ENCODE measurements at places on chromosomes 11 and 22.
A peak's percentile ranks its signal among the peaks of the same experiment; 100 is the strongest.

DNA sequence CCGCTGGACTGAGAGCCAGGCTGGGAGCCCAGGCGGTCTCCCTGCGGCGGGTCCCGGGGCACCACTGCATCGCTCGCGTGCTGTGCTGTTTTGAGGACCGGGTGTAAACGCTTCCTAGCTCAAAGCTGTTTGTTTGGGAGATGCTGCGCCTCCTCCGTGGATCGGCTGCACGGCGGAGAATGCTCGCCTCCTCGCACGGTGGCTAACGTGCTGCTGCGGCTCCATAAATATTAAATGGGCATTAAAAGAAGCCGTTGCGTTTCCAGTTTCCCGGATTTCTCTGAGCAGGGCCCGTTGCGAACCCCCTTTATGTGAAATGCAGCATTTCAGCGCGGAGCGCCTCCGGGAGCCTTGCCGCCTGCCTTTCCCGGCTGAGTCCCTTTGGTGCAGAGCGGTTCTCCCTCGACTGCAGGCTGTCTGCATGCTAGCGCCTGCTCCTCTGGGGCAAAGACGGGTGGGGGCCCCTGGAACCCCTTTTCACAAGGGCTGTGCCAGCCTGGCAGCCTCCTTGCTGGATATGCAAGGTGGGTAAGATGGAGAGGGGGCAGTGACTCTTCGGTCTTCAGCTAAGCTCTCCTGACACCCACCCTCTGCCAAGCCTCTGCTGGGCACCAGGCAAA lies 9.3 kb downstream of the MPPED1 start:
- DNase-seq = no peak

DNA sequence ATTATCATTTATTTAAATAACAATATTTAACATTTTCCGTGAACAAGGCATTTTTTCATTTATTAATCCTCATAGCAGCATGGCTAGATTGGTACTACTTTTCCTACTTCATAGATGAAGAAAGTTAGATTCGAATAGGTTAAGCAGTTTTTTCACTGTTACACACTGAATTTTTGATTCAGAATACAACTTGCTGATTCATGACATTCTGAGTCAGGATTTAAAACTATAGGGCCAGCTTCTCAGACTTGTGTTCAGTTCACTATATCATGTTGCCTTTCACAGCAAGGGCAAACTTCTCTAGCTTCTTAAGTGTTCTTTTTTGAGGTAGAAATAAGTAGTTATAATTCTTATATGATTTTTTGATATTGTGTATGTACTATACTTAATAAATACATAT lies 31.5 kb downstream of the CYP2R1 start:
- no peak for DNase-seq

- no peak for DNase-seq
Observed at GRCh38 chr11:20873054-20873453, 203.7 kb downstream of the NELL1 start.

DNA sequence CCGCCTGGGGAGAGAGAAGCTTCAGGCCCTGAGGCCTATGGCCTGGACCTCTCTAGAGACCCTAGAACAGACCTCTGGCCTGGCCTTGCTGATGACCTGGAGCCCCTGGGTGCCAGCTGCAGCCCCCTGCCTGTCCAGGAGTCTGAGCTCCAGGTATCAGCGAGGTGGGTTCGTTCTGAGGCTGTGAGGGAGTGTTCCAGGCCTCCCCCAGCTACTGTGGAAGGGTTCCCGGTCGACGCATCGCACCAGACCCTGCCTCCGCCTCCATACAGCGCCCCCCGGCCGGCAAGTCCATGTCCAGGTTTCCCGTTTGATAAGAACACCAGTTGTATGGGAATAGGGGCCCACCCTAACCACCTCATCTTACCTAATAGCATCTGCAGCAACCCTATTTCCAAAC lies 111.1 kb downstream of the KCNQ1 start:
- no peak for DNase-seq

DNA sequence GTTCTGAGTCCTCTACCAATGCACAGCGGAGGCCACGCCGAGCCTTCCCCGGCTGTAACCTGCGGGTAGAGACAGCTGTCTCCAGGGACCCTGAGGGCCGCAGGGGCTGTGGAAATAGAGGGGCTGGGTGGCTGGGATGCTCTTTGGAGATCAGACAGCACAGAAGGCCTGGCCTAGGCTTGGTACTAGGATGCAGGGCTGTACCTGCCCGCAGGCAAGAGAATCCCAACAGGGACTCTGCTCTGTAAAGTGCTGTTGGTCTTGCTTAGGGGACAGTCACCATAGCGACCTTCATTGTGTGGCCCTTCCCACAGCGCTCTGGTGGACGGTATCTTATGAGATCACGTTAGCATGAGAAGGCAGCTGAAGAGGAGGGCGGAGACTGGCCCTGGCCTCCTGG lies 11.3 kb upstream of the KCNJ5 start:
- no peak for DNase-seq

DNA sequence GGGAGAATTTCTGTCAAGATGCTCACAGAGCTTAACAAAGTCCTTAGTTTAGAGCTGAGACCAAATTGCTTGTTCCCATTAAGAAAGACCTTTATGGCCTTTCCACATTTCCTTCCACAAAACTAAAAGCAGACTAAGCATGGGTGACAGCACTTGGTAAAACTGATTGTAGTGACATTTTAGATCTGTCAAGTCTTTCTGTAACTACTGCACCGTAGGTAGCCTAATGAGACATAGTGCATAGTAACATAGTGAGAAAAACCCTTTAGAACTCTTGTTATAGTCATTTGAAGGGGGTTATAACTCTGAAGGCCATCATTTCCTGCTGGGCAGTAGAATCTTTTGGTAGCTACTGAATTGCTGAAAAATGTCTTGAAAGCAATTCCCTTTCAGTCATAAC lies 990.9 kb upstream of the CNTN5 start:
- DNase-seq = no peak

DNA sequence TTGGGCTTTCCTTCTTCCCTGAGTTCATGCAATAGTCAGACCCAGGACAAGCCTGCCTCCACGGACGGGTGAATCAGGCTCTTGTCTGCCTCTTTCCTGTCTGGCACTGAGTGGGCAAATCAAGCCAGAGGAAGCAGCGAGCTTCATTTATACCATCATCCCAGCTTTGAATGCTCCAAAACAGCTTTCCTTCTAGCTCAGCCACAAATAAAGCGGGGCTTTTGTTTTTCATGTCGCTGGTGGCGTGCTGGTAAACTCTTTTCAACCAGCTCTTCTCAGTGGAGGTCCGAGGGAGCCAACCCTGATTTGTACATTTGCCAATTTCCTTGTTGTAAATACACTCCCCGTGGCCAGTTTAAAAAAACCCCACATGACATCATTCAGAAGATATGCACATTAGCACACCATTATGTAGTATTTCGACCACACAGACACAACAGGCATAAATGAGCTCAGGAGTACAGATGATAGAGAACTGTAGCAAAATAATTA lies 8.6 kb downstream of the C11orf91 start:
- DNase-seq = peak; percentile 89

GRCh38 chr11:93547773-93548172 lies 4.6 kb upstream of the SMCO4 start:
- DNase-seq = no peak

GRCh38 chr11:116439361-116439677 lies 333.5 kb downstream of the BUD13 start:
- DNase-seq = no peak

GRCh38 chr11:83127310-83127637 lies 29.7 kb upstream of the PCF11 start:
- no peak for DNase-seq

- DNase-seq = no peak
Observed at GRCh38 chr11:104581246-104581980, 316.8 kb downstream of the CASP12 start.

- no peak for DNase-seq
Observed at GRCh38 chr11:2754008-2754407, 54.2 kb upstream of the KCNQ1OT1 start.

DNA sequence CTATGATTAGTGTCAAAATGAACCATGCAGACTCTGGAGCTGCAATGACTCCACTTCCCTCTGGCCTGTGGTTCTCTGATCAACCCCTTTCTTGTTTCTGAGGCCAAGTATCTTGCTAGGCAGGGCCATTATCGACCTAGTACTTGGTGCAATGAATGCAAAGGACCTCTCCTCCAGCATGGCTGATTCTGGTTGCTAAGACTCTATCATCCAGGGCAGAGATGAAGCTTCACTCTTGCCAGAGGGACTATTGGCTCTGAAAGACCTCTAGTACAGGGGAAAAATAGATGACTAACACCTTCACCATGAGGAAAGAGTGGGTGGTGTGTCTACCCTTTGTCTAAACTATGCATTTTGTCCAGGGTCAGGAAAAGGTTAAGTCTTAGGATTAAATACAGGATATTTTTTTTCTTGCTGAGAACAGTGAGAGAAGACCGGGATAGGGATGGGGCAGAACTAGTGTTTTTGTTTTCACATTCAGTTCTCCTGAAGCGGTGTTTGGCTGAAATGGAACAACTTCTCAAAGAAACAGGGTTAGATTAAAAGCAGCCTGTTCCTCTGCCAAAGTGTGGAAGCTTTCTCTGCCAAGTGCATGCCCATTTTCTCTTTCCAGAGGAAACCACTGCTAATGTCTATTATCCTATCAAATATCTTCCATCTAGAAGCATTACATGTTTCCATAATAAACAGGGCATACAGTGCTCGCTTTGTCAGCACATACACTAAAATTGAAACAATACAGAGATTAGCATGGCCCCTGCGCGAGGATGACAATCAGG lies 5.0 kb upstream of the MTFP1 start:
- DNase-seq = no peak

DNA sequence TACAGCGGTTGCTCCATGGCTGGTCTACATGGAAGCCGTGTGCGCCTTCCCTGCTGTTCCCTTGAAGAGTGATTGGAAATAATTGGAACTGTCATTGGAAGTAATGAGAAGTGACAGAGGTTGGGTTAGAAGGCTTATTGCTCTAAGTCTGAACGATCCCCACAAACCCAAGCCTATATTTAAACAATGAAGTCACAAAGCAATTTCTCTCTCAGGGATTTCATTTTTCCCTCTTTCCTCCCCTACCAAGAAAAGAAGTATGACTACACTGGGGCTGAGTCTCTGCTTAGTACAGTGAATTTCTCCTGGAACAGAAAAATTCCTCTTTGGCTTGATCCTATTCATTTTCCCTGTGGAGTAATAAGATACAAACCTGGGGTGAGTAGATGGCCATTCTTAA lies 7.8 kb downstream of the CLMP start:
- DNase-seq = no peak

DNA sequence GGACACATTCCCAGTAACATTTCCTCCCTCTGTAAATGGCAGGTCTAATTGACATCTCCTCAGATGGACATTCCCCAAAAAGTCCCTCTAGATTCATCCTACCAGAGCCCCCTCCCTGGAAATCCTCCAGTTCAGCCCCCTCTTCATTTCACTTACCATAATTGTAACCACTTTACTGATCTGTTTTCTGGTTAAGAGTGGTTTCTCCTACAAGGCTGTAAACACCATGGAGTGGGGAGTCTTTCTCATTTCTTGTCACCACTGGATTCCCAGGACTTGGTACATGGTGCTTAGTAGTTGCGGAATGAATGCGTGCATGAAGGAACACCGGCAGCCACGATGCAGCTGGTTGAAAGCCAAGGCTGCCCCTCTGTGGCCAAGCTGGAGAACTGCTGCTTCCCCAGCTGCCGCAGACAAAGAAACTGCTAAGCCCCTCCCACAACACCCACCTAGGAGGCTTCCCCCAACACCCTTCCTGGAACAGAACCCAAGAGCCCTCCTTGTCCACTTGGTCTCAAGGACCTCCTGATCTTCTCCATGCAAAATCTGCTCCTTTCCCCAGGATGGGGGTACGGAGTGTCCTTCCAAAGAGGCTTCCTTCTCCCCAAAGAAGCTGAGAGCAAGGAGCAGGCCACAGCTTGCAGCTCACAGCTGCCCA lies 18.6 kb upstream of the SCARF2 start:
- DNase-seq = peak; percentile 70

DNA sequence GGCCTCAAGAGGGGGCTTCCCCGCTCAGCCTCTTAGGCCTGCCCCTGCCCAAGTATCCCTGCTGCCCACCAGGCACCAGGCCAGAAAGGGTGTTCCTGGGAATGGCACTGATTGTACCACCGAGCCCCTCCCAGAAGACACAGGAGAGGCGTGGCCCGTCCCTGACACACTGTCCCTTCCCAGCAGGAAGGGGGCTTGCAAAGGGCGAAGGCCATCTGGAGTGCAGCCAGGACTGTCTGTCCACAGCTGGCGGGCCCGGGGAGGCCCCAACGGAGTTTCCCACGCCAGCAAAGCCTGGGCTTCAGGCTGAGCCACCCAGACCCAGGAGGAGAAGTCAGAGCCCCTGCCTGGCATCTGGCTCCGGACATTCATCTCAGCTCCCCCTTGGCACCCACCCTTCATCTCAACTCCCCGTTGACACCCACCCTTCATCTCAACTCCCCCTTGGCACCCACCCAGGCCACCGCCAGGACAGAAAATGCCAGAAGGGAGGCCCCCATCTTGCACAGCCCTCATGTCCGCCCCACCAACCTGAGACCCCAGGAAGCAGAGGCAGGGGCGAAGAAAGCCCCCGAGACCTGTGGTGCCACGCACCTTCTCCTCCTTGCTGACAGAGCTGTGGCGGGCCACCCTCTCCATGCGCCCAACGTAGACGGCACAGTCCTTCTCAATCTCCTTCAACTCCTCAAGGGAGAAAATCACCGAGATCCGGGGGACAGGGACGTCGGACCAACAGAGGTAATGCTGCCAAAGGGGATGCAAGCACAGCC lies 19.4 kb downstream of the TUBGCP6 start:
- DNase-seq = no peak

DNA sequence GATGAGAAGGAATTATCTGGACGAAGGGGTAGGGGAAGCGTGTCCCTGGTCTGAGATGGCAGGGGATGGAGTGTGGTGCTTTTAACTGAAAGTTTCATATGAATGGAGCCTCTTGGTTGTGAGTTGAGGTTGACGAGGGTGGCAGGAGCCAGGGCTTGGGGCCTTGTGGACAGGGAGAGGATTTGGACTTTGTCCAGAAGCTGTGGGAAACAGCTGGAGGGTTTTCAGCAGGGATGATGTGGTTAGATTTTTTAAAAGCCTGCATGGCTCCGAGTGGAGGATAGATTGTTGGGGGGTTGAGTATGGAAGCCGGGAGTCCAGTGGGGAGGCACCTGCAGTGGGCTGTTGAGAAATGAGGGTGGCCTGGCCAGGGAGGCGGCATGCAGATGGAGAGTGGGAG lies 24.8 kb downstream of the MYO7A start:
- no peak for DNase-seq

GRCh38 chr11:64461081-64461480 lies 102.1 kb downstream of the RPS6KA4 start:
- DNase-seq = no peak

- no peak for DNase-seq
Observed at GRCh38 chr11:2250041-2250440, 20.3 kb downstream of the ASCL2 start.

GRCh38 chr11:109641549-109641948 lies 219.6 kb downstream of the C11orf87 start:
- DNase-seq = no peak

DNA sequence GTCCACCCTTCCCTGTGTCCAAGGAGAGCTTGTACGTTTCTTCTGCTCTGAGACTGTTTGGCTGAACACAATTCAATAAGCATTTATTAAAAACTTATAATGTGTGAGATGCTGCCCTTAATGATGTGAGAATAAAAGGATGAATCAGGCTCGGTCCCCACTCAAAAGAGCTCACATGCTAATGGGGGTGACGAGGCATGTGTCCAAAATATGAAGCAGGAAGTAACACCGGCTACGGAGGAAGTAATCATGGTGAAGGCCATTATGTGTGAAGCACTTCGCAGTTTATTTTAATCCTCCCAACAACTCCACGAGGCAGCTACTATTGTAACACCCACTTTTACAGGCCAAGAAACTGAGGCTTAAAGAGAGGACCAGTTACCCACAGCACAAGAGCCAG lies 3.4 kb upstream of the RASD2 start:
- no peak for DNase-seq
